ENCODE measurements at places on chromosomes 6 and 20.
A peak's percentile ranks its signal among the peaks of the same experiment; 100 is the strongest.

DNA sequence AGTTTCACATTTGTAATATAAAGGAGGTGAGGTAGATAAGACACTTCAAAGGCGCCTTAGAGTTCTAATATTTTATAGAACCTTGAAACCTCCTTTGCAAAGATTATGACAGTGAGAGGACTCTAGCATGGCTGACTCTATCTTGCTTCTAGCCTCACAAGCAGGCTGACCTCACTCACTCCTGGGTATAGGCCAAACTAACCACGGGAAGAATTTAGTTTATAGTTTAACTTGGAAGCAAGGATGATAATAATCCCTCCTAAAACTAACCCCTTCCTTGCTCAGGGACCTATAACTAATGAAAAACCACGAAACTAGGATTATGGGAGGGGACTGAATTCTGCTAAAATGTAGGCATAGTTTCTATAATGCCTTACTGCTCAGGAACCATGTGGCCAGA, 84.3 kb downstream of the FILIP1 start:
- no peak for DNase-seq

GRCh38 chr6:139473231-139473701, 98.8 kb upstream of the CITED2 start:
- DNase-seq = no peak

DNA sequence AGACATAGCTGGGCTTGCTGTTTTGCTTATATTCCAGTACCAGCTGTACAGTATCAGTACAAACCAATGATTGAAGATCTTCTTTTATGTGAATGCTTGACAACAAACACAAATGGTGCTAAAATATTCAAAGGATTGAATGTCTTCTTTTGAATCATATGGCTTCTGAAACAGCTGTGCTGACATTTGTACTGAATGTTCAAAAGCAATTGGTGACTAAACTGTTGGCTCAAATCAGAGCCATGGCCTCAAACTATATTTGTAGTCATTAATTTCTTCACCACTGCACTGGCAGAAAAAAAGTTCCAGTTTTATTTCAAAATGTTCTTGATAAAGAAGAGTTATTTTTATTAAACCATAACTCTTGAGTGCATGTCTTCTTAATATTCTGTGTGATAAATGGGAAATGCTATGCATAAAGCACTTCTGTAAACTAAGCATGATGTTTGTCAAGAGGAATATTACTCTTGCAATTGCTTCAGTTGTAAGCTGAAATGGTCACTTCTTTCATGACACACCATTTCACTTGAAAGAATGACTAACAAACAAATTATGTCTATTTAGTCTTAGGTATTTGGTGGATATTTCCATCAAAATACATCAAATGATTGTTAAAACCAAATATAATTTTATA, 45.9 kb upstream of the CENPW start:
- DNase-seq = no peak

DNA sequence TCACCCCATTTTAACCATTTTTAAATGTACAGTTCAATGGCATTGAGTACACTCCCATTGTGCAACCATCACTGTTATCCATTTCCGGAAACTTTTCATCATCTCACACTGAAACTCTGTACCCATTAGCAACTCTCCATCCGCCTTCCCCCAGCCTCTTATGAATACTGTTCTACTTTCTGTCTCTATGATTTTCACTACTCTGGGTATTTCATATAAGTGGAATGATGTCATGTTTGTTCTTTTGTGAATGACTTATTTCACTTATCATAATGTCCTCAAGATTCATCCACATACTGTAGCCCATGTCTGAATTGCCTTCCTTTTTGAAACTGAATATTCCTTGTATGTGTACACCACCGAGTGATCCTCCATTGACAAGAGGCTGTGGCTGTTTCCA, 92.9 kb upstream of the TOX2 start:
- DNase-seq = no peak

GRCh38 chr6:169828176-169828575, 76.8 kb downstream of the ERMARD start:
- no peak for DNase-seq

DNA sequence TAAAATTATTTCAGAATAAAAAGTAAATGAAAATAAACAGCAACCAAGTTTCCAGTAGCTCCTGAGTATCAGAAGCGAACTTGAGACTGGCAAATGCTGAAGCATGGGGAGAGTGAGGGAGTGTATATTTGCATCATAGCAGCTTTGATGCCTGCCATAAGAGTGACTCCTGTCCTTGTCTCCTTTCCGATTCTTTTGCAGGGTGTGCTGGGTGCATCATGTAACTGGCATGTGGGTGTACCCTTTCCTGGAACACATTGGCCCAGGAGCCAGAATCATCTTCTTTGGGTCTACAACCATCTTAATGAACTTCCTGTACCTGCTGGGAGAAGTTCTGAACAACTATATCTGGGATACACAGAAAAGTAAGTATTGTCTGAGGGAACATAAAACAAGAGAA, 117.4 kb downstream of the ADAT2 start:
- DNase-seq = no peak

DNA sequence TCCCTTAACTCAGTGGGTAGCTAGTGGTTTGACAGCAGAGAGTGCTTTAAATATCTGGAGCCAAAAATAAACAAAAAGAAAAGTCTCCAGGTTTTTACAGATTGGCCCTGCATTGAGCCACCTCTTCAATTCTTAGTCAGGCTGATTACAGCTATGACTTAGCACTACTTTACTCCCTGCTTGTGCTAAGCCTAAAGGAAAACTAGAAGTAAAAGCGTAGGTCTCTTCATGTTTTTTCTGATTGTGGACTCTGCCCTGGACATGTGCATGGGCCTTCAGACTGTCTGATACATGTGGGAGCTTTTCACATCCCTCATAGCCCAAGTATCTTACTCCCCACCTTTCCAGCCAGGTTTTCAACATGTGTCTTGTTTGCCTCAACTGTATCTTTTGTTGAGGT, 33.3 kb downstream of the KPNA5 start:
- no peak for DNase-seq

- peak; percentile 78 for DNase-seq
Observed at GRCh38 chr20:49768204-49769047, 44.2 kb upstream of the SLC9A8 start.

DNA sequence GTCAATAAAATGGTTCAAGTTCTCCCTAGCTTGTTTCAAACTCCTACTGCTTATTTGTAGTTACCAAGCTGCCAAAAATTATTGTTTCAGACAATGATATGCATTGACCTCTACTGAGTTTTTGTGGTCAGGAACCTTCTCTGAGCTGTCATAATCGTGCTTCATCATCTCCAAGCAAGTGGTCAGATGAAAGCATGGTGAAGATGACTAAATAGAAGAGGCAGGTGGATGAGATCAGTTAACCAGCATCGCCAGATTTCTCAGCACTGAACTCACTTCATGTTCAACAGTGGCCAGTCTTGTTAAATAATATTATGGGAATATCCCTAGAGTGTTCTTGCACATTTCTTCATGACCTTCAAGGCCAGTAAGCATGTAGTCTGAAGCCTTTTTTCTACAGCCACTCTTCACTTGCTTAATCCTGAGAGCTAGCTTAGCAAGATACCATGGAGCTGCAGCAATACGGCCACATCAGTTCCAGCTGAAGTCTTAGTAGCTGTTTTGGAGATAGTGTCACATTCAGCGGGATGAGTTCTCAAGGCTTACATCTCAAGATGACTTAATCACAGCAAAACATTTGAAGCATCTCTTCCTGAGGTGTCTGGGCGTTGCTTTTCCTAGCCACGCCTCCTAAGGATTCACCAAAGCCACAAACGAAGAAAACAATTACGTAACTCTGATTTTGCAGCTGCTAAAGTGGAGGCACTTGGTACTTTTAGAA, 101.6 kb upstream of the TMEM30A start:
- no peak for DNase-seq

GRCh38 chr20:38471987-38472512, 593 bp upstream of the RALGAPB start:
- DNase-seq = no peak

- no peak for DNase-seq
Observed at GRCh38 chr20:40698744-40699143, 9.7 kb upstream of the MAFB start.

GRCh38 chr6:106084989-106085691, 996 bp upstream of the PRDM1 start:
- DNase-seq = peak; percentile 33

- peak; percentile 55 for DNase-seq
Observed at GRCh38 chr6:71287038-71287437, 1.6 kb upstream of the OGFRL1 start.

- DNase-seq = no peak
Observed at GRCh38 chr6:96657344-96657743, 94.4 kb downstream of the FHL5 start.

DNA sequence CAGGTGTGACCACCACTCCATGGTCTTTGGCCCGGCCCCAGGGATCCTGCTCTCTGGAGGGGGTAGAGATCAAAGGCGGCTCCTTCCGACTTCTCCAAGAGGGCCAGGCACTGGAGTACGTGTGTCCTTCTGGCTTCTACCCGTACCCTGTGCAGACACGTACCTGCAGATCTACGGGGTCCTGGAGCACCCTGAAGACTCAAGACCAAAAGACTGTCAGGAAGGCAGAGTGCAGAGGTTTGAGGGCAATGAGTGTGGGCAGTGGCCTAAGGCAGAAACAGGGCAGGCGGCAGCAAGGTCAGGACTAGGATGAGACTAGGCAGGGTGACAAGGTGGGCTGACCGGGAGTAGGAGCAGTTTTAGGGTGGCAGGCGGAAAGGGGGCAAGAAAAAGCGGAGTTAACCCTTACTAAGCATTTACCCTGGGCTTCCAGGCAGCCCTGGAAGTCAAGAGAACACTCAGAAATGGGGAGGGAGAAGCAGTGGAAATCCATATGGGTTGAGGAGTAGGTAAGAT, 533 bp downstream of the CFB start:
- DNase-seq = no peak

DNA sequence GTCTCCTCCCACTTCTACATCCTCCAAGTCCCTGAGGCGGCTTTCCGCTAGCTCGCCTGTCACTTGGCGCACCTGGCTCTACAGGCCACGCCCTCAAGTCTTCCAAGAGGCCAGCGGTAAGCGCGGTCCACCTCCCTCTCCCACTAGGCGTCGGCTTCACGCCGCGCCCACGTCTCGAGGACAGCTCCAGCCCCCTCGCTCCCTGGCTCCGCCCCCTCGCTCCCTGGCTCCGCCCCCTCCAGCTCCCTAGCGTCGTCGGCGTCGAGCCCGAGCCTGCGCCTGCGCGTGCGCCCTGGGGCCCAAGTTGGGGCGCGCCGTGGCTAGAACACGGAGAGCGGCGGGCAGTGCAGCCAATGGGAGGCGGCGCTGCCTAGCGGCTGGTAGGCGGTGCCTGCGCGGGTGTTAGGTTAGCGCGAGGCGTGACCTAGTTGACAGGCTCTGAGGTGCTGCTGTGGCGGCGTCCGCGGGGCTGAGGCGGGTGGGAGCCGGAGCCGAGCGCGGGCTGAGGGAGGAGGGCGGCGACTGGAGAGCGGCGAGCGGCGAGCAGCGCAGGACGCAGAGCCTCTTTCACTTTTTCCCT, at the start of gene MACROD2:
TSS of gene MACROD2 (plus strand) at position 431 of the 580 bp plus-strand sequence.
- peak; percentile 59 for DNase-seq

GRCh38 chr6:38436726-38437465, 202.8 kb downstream of the BTBD9 start:
- DNase-seq = no peak

DNA sequence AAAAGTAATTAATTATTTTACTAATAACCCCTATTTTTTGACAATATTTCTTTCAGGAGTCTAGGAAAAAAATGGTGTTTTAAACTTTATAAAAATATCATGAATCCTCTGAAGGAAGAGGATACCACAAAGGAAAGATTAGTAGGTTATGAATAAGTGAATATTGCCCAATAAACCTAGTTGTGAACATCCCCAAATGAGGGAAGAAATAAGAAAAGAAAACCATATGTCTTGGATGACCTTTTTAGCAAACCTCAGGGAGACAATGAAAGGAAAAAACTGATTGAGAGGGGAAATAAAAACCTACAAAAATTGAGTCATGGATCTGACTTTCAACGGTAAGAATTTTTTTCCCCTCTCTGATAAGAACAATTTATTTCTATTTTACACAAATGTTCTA, 34.4 kb downstream of the TENT5A start:
- no peak for DNase-seq

DNA sequence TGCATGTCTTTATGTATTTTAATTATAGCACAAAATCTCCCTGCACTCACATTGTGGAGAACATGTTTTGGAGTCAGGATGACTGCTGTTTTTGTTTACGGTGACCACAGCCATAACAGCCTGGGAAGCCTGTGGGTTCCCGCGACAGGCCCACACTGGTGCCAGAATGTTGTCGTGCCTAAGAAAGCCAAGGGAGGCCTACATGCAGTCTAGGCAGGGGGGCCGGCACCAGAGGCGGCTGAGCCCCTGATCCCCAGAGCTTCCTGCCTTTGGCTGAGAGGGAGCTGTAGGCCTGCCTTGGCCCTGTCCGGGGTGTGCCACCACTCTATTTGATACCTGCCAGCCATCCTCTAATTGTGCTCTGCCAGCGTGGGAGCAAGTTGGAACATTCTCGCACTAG, 46.7 kb downstream of the TBC1D7 start:
- no peak for DNase-seq

All from CD14-positive monocyte (primary cell).